ENCODE measurements at places on chromosomes 7 and 10.

DNA sequence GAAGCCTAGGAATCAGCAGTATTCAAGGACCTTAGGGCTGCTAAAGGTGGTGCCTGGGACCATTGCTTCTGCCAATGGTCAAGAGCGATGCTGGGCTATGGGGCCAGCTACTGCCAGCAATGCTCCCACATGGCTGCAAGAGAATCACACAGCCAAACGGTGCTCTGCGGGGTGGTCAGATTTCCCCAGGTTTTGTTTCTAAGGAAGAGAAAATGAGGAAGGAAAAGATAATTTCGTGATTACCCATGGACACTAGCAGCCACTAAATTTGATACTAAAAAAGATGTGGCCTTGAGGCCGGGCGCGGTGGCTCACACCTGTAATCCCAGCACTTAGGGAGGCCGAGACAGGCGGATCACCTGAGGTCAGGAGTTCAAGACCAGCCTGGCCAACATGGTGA is 83.0 kb downstream of the LYZL2 start:
- no peak for DNase-seq

GRCh38 chr10:74909670-74910069 is 83.3 kb downstream of the KAT6B start:
- no peak for DNase-seq

DNA sequence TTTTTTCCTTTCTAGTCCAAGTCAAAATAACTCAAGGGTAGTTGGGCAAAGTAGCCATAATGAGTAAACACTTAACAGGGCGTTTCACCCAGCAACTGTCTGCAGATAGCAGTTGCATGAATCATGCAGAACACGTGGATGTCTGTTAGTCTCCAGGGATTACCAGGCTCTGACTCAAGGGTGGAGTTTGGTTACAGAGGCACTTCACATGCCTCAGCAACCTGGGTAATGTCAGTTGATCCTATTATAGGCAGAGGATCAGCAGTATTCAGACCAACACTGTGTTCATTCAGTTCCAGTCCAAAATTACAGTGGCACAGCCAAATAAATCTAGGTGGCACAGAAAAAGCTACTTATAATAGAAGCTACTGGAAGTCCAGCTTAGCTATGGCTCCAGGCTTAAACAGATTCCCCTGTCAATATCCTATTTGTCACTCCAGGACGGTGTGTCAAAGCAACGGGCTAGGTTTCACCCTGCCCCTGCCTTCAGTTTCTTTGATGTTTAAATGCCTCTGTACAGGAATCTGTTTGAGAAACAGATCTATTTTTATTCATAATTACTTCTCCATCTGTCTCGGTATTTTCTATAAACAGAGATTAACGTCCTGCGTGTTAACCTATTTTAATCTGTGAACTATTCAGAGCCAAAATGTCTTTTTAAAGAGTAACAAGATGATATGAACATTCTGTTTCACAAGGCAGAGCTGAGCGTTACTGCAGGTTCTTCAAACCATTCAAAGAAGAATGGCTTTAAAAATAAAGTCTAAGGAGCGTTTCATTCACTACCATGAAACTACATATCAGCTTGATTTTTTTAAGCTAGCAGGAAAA is 162.6 kb upstream of the AKR1E2 start:
- DNase-seq: no peak

- DNase-seq: no peak
Observed at GRCh38 chr7:94417901-94418300, 23.2 kb downstream of the COL1A2 start.

GRCh38 chr10:1874533-1874932 is 137.2 kb upstream of the ADARB2 start:
- DNase-seq: no peak

DNA sequence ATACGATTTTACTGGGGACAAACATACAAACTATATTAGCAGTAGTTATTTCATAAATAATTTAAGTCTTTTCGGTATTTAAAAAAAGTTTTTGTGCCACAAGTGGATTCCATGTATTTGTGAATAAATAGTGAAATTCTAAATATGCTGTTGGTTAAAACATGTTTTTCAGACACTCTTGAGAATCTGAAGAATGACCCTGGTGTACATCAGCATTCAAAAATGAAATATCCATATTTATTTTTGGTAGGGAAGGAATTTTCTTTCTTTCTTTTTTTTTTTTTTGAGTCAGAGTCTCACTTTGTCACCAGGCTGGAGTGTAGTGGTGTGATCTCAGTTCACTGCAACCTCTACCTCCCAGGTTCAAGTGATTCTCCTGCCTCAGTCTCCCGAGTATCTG is 136.1 kb upstream of the CDK6 start:
- DNase-seq: no peak

- no peak for DNase-seq
Observed at GRCh38 chr7:23211589-23211988, 29.7 kb downstream of the NUP42 start.
